COLO829 (cell line): ENCODE measurements at places on chromosomes 4 and X.

DNA sequence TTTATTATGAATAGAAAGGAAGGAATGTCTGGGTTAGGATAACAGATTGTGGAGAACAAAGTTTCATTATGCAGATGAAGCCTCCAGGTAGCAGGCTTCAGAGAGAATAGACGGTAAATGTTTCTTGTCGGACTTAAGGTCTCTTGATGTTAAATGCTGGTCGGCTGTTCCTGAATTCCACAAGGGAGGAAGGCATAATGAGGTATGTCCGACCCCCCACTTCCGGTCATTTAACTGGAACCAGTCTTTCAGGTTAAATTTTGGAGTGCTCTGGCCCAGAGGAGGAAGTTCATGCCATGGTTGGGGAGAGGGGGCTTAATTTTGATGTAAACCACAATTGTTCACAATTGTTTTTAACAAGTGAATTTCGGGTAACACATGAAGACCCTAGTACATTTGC is 158.1 kb upstream of the VCX3A start:
- DNase-seq: no peak

DNA sequence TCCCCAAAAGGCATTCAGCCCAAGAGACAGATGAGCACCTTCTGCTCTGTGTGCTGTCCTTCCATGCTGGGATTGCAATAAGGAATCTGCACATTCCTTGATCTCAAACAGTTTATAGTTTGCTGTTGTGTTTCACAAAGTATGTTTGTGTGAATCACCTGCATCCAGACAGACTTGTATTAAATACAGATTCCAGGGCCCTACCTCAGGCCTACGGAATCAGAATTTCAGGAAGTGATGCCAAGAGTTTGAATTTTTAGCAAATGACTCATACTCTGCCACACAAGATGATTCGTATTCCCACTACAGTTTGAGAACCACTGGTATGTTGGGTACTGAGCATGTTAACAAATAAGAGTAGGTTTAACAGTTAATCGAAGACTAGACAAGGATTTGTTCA is 7.0 kb downstream of the VAMP7 start:
- DNase-seq: no peak

DNA sequence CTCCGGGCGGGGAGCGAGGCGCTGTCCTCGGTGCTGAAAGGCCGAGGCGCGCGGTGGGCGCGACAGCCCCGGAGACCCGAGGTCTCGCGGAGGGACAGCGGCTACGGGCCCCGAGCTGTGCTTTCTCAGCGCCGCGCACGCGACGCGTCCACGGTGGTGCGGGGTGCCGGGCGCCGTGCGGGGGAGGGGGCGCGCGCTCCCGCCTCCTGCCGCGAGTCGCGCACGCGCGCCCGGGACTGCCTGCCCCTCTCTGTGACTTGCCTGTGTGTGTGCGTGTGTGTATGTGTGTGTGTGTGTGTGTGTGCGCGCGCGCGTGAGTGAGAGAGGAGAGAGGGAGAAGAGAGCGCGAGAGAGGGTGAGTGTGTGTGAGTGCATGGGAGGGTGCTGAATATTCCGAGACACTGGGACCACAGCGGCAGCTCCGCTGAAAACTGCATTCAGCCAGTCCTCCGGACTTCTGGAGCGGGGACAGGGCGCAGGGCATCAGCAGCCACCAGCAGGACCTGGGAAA is at the start of gene GRIA2:
TSS of gene GRIA2 (plus strand) at position 358 of the 511 bp plus-strand sequence. CDS start 315 bp downstream, outside the sequence.
- peak; percentile 63 for DNase-seq

DNA sequence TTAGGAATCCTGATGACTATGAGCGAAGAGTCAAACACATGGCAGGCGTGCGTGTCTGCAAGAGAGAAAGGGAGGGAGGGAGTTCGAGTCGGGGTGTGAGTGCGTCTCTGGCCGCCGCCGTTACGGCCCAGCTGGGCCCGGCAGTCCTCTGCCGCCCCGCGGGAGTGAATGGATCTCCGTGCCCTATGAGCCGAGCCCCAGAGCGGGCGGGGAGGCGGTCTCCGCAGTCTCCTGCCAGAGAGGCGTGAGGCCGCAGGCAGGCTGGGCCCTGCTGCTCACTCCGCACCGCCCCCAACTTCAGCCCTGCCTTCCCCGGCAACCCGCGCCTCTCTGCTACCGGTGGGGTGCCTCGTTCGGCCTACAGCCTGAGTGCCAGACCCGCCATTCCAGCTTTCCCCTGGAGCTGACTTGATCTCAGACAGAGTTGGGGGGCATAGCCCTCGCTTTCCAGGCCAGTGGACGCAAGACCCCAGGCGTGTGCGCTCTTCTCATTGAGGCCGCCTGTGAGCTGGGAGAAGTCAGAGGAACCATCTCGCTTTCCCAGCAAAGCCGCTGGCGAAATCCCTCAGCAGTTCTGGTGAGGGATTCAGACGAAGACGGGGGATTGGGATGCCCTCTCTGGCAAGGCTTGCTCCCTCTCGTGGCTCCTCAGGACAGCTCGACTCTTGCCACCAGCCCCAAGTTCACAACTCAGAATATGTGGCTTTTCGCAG is 1.4 kb downstream of the SLC16A2 start:
- no peak for DNase-seq

DNA sequence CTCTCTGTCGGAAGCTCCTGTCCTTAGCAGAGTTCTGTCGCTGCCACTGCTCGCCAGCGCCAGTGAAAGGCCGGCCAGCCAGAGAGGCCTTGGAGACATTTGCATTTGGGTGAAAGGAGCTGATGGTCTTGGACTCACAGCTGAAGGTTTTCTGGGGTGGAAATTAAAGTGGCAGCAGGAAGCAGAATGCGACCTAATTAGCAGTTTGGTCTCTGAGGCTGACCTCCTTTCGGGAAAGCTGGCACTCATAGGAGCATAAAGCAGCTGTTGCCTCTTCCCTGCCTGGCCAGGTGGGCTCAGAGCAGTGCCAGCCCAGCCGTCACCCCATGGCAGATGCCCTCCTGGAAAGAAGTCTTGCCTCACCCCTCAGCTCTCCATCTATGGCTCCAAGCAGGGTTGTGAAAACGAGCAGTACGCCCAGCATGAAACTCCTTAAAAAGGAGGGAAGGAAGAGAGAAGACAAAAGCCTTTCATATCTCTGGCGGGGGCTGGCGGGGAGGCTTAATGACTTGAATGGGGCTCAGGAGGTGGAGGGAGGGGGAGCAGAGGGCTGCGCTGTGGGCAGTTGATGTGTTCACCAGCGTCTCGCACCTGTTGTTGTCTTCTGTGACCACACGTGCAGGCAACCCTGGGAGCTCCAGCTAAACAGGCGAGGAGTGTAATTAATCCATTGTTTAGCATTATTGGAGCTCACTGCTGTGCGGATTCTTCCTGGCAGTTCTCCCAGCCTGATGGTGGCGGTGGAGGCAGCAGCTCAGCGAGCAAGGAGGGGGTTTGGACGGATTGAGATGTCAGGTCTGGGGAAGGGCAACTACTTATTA is 264.0 kb downstream of the MID1IP1 start:
- no peak for DNase-seq

GRCh38 chrX:124010157-124010556 is 48.7 kb downstream of the STAG2 start:
- DNase-seq: no peak

GRCh38 chr4:7800410-7800809 is 139.3 kb downstream of the AFAP1 start:
- no peak for DNase-seq

- DNase-seq: no peak
Measured at GRCh38 chrX:132330156-132330729, 111.0 kb upstream of the RAP2C start.
